ENCODE measurements at places on chromosomes 1 and 21.

DNA sequence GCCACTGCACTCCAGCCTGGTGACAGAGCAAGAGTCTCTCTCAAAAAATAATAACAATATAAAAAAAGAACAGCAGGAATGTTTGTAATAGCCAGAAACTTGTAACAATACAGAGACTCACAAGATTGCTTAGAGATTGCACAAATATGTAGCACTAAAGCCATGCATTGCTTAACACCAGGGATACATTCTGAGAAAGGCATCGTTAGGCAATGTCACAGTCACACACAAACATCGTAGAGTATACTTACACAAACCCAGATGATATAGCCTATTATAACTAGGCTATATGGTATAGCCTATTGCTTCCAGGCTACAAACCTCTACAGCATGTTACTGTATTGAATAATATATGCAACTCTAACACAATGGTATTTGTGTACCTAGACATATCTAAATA lies 45.3 kb downstream of the GPATCH2 start:
- no peak for DNase-seq

- no peak for DNase-seq
Observed at GRCh38 chr1:88061492-88062177, 622.4 kb upstream of the PKN2 start.

DNA sequence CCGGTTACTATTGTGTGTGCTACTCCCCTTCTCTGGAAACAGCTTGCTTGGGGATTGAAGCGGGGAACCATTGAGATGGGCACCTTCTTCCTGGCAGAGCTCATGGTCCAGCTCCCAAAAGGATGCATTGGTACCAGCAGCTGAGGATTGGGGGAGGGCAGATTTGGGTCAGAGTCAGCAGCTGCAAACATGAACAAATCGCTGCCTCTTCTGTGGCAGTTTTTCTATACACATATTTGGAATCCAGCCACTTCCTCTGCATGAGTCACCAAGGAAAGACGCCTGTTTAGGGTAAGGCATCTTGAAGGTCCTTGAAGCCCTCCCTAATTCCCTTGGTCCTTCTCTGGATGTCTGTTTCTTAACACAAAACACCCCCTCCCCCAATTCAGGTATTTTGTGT lies 104.7 kb downstream of the DAB1 start:
- no peak for DNase-seq

- DNase-seq, result no peak
Observed at GRCh38 chr1:222049176-222049575, 307.3 kb upstream of the DUSP10 start.

DNA sequence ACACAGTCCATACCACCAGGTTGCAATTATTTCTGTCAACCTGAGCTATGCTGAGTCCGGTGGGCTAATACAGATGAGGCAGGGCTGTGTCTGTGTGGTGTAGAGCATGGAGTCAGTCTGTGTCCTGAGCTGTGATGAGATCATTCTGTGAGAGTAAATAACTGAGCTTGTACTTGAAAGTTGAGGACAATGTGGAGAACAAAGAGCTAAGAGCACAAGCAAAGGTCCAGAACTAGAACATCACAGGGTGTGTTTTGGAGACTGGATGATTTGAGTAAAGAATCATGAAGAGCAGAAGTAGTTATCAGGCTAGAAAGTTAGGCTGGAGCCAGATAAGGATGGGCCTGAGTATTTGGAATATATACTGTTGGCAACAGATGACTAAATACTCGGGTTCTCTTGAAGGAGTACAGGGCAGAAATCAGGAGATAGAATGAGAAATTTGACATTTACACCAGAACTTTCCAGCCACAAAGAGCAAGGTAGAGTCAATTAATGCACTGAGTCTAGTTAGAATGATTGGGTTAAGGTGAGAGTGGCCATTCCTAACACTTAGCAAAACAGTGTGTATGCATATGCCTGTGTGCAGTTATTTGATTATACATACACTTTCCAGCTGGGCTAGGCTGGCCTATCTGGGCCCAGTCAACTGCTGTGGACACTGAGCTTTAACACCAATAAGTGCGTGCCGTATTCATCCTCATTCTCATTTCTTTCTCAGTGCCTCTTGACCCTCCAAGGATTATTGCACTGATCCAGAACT lies 48.8 kb downstream of the LEPR start:
- no peak for DNase-seq

- DNase-seq, result no peak
Observed at GRCh38 chr1:56196839-56197238, 382.5 kb downstream of the PLPP3 start.

- no peak for DNase-seq
Observed at GRCh38 chr1:156599811-156600210, 1.5 kb downstream of the GPATCH4 start.

DNA sequence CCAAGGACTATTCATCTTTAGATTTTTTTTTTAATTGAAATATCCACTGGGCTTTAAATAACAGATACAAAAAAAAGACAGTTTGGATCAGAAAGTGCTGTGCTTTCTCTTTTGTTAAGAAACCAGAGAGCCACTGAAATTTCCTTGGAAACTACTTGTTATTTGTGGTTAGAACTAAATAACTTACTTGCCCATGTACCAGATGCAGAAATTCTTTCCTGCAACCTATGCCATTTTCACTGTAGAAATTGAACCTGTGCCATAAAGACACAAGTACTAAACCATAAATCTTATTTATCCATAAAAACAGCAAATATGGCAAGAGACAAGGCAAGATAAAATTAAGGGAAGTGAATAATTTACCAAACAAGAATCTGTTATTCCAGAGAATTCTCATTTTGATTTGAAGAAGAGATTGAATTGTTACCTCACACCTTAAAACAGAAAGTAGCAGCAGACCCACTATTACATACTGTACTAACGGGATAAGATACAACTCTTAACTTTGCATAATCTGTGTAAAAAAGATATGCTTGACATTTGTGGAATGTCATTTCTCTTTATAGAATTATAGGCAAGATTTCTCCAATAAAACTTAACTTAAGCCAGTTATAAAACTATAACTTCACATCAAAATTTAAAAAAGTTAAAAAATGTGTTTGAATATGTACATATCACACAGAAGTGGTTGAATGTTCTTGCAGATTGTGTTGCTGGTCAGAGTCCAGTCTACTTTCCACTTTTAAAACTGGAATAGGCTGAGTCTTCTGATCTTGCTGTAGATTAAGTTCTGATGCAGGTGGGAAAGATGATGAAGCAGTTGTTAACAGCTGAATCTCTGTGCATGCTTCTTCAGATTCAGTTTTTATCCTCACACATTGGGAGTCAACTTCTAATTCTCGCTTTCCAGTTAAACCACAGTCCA lies 6.3 kb upstream of the PHTF1 start:
- no peak for DNase-seq

GRCh38 chr1:203239526-203240305 lies 10.2 kb upstream of the CHIT1 start:
- DNase-seq, result no peak

- no peak for DNase-seq
Observed at GRCh38 chr1:37958690-37959089, 11.8 kb upstream of the INPP5B start.

- no peak for DNase-seq
Observed at GRCh38 chr1:112515311-112516009, 6.7 kb downstream of the WNT2B start.

DNA sequence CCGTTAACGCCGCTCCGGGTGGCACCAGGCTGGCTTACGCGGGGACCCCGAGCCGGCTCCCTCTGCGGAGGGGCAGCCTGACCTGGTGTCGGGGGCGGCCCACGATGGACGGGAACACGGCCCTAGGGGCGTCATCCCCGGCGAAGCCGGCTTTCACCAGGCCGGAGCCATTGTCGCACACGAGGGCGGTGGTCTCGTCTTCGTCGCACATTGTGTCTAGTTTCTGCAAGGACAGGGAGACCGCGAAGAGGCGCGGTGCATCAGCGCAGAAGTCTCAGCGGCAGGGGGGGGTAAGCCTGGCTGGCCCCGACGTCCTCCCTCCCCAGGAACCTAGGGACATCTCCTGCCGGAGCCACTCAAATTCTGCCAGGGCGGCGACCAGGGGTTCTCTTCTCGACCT lies 989 bp downstream of the ACTA1 start:
- no peak for DNase-seq

DNA sequence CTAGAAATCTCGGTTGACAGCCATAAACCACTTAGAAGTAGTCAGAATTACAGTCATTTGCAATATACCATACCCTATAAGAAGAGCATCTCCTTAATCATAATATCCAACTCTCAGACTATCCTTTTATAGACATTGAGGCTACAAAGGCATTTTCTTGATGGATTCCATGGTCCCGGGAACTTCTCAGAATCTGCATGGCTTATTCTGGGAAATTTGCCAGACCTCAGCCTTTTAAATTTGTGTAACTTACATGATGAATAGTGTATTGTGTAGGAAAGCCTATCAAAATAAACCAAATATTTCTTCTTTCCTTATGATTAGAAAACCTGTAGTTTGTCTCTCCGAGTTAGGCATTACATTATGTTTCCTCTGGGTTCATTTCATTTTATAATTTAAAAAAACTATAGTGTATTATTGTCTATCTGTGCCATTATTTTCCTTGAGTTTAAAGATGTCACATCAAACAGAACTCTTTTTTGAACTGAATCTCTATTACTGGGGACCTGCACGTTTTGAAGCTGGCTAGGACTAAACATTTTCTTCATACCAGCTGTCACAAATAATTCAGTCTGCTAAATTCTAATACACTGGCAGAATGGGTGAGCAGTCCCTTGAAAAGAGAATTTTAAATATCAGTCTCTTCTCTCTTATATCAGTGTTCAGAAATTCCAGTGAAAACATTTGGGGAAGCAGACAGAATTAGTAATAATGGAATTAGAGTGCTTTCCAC lies 102.9 kb downstream of the GABPA start:
- DNase-seq, result no peak

GRCh38 chr1:20361805-20362381 lies 71.2 kb downstream of the VWA5B1 start:
- no peak for DNase-seq

DNA sequence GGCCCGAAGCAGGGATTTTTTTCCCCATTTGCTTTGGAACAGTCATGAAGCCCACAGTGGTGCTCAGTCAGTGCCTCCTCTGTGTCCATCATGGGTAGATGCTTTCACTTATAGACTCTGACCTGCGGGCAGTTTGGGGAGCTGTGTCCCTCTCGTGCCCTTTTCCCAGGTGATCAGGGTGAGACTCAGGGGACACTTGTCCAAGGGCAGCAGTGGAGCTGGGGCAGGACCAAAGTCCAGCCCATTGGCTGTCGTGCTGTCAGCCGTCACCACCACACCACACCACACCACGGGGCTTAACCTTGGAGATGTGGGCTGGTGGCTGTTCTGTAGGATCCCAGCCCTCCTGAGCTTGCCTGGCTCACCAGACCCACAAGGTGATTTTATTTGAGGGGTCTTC lies 34.9 kb downstream of the SIM2 start:
- DNase-seq, result no peak

All from stimulated activated CD4-positive, alpha-beta T cell treated with anti-CD3 and anti-CD28 coated beads, TNF-alpha, amount 100 ng/mL, for 4 hours (primary cell).